ENCODE measurements at places on chromosomes 6 and 20. TPM values are rescaled to one million over a fixed set of nuclear protein-coding genes. Genes with fewer than 3 reads are reported as not detected.

The MAK gene
- 0.04 TPM for total RNA-seq

The KHDC1 gene
- total RNA-seq, result 2.3 TPM

GRCh38 chr6:32993363-32993973 lies 15.9 kb downstream of the HLA-DOA start:
- DNase-seq, result no peak

DNA sequence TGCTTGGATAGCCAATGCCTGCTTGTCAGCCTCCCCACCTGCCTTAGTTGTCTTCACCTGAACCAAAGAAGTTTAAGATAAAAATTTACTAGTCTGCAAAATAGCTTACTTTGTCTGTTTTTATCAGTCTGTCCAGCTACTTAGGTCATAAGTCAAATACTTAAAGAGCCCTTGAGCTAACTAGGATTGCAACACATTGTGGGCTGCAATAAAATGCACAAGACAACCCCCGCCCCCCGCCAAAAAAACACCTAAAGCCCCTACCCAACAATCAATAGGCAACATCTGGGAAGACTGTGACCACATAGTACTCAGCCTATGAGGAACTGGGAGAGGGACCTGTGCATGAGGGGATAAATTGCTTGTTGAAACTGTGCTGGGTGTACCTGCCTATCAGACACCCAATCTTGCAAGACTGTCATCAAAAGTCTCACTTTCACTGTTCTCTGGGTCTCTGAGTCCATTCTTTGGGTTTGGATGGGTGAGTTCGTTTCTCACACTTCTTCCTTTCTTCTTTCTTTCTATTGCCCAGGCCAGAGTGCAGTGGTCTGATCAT lies 27.3 kb upstream of the ABCC10 start:
- DNase-seq, result no peak

DNA sequence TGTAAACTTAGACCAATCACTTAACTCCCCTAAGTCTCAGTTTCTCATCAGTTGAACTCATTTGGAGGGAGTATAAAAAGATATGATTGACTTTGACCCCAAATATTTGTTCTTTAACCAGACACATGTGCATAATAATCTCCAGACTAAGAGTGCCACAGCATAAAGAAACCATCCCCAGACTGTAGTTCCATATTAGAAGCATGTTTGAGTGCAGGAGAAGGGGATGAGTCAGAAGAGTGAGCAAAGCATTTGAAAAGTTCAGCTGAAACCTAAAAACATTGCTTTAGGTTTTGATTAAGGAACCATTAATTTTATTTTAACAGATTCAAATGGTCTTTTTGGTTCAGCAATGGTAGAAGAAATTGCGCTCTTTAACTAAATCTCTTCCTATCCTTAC lies 654.8 kb downstream of the UTRN start:
- DNase-seq, result no peak

DNA sequence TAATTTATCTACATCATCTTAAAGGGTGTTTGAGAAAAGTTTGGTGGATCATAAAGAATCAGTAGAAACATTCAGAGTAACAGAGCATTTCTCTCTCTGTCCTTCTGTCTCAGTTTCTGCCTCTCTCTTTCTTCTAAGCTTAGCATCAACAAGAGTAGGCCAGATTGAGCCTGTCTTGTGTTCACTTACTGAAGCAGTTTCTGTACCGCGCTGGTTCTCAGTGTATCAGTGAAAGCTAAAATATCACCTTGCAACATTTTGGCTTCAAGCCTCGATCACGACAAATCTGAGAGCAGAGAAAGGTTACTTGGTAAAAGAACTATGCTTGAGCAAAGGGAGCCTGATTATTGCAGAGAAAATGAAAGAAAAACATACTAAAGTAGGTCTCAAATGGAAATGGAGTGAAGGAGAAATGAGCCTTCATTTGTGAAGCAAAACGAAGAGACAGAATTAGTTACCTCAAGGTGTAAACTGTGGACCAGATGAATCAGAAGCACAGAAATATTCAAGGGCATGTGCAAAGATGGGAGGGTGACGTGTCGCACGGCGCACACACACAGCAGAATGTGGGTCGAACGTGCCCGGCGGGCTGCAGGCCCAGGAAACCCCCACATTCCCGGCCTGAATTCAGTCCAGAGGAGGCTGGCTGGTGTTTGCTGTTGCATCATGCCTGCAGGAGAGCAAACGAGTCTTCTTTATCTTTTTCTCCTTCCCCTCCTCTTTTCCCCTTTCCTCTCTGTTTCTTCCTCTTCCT lies 509.3 kb downstream of the QKI start:
- DNase-seq, result no peak
